ENCODE measurements at places on chromosomes 7 and 10.

DNA sequence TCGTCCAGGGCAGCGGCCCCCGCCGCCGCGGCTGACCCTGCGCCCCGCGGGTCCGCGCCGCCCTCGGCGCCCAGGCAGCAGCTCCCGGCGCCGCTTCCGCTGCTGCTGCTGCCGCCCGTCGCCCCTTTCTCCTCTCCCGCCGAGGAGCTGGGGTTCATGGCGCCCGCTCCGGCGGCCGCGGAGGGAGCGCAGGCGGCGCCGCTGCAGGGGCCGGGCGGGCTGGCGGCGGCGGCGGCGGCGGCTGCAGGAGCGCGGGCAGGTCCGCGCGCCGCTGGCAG is 286 bp downstream of the DGKI start:
- DNase-seq, result no peak

- no peak for DNase-seq
Observed at GRCh38 chr10:70424320-70424719, 17.2 kb downstream of the NODAL start.

GRCh38 chr7:43585562-43585961 is 2.7 kb downstream of the STK17A start:
- DNase-seq, result peak; percentile 78

DNA sequence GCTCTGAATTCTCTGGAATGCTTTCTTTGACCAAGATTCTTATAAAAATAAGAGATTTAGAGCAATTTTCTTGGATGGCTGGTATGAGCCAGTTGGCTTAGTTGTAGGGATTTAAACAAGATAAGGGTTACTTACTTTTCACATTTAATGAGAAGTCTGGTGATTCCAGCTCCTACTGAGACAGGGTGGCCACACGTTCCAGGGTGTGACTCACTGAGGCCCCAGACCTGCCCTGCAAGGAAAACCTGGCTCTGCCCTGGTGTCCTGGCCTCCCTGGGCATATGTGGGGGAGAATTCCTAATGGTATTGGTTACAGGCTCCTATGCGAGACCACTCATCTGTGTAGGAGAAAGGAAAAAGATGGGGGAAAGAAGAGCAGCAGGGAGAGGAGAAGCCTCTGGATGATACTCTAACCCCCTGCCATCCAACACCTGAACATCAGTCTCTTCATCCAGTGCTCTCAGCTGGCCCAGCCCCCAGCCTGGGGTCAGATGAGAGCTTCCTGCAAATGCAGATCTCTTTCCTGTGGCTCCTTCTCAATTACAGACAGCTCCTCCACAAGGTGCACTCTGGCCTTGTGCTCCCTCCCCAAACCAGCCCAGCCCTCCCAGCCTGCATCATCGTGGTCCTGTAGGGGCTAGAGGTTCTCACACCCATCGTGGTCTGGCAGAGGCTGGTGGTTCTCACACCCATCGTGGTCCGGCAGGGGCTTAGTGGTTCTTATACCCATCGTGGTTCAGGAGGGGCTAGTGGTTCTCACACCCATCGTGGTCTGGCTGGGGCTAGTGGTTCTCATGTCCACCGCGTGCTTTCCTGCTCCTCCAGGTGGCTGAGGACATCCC is 139.9 kb downstream of the EGFR start:
- DNase-seq, result peak; percentile 69

- DNase-seq, result no peak
Observed at GRCh38 chr7:155752756-155753445, 59.4 kb downstream of the SHH start.

DNA sequence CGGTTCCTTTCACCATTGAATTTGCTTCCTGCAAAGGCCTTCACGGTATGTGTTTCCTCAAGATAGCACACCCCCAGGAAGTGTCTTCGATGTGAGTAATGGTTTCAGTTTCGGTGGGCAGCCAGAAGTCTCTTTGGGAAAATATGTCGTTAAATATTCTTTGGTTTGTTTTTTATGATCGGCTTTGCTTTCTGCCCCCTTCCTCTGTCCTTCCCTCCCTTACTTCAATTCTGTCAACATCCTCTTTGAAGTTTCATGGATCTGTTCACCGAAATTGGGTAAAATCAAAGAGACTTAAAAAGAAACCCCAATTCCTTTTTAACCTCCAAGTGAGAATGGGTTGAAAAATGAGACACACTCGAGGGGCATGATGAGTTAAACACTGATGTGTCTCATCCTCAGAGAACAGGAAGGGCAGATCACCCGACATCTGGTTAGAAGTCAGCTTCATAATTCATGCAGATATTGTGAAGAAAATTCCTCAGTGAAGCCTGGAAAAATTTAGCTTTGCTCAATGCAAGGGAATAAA is 170.8 kb upstream of the HABP2 start:
- DNase-seq, result peak; percentile 57

DNA sequence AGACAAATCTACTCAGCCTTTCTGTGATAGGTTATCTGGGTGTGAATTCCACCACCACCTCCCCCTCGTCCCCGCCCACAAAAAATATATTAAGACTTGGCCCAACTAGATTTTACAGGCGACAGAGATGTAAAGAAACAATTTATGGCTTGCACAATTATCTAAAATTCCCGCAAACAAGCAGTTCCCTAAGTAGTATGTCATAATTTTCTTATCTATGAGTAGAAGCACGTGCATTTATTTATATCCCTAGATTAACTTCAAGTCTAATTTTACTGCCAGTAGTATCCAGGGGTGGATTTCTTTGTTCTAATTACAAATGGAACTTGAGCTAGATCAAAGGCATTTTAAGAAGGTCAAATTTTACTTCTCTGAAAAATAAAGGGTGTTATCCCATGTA is 1.7 kb downstream of the TSPAN12 start:
- no peak for DNase-seq

GRCh38 chr10:80617807-80618206 is 80.1 kb downstream of the SH2D4B start:
- no peak for DNase-seq

- DNase-seq, result peak; percentile 94
Observed at GRCh38 chr7:1197997-1198625, 34.6 kb upstream of the UNCX start.

- DNase-seq, result peak; percentile 87
Observed at GRCh38 chr10:77111611-77112550, 525.7 kb downstream of the KCNMA1 start.

DNA sequence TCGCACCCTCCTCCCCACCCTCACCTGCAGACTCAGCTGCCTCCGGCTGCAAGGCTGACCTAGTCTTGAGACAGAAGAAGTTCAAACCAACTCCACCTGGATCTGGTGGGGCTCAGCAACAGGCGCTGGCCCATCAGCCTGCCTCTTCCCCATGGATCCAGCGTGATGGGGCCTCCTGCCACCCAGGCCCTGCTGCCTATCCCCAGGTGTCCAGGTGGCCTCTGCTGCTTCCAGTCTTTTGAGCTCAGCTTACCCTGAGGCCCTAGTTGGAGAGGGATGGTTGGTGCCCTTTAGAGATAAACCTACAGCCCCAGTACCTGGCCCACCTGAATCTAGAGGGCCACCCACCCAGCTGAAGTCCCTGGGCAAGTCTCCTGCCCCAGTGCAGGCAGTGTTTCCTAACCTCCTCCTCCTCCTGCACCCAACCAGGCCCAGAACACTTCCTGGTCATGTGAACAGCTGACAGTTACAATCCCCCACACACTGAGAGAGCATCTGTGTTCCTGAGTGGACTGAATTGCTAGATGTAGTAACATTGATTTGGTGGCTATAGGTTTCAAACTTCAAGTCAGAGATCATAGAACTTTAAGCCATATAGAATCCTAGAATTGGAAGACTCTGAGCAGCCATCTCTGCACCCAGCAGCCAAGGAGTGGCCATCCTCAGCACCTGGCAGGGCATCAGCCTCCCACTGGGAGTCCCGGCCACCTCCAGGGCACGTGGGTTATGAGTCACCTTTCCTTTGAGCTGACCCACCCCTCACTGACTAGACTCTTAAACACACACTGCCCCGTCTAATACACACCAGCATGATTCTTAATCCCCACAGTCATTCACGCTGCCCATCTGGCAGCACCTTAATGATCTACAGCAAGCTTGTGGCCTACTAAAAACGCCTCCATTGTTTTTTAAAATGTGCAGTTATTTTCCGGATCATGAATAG is 51.9 kb downstream of the ALOX5 start:
- DNase-seq, result no peak

DNA sequence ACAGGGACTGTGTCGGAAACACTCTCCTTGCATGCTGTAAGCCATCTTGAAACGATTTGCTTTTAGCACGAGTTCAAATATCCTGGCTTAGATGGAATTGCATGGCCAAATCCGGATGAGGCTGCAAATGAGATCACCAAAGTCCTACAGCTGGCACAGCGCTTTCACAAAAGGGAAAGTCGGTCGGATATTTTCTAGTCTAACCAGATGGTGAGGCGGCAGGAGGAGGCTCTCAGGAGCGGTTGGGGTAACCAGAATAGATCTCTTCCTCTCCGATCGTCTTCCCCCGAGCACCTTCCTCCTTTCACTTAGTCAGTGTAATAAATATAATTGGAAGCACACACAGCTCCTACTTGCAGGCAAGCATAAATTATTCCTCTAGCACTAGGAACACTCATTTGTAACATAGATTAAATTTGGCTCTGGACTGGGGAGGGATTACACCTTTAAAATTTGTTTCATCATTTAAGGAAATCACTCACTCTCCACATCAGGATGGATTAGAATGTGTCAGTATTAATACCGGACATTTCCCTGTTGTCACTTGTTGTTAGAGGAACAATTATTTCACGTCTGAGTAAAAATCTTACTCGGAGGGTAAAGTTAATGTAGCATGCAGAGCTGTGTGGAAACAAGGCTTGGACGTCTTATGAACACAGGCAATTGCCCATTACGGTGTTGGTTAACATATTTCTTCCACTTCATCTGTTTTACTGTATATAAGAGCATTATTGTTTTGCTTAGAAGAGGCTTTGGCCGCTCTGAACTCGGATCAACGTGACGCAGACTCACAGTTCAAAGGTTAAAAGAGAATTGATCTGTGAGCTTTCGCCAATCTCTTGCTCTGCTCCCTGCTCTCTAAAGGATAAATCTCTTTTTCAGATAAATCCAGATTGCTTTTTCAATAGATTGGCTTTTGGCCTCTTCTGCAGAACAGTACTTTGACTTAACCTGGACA is 857.9 kb downstream of the TYW1 start:
- DNase-seq, result no peak

DNA sequence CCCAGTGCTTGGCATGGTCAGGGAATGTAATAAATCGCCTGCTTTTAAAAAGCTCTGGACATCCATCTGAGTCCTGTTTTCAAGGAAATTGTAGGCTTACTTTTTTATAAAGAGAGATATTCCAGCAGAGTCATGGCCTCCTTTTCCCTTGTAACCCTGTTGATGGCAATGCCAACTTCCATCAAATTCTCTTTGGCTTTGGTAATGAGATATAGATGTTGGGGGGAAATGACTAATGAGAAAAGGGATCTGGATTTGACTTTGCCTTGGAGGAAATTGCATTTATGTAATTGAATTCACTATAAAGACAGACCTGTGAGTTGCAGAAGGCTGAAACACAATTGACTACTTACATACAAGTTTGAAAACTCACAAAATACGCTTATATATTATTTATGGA is 347.5 kb downstream of the GPR158 start:
- DNase-seq, result no peak

DNA sequence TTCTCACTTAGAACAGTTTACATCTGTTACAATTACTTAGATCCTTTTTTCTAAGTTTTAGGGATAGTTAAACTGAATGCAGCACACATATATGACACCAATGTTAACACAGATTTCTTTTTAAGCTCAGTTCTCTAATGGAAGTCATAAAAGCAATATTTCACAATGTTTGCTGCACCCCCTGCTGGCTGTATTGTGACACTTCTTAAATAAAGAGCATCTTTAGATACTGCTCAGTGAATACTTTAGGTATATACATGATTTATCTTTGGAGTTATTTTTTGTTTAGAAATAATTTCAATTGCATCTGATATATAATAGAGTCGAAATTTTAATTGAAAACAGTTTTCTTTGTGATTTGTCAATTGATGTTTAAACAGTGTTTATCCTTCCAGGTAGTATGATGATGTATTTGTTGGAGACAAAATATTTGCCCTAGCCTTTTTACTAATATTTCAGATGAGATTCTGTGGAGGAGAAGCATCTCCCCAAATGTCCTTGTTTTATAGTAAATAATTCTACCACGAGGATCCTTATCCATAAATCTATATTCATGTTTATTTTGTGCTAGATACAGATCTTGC is 174.4 kb downstream of the ST7 start:
- DNase-seq, result peak; percentile 72

DNA sequence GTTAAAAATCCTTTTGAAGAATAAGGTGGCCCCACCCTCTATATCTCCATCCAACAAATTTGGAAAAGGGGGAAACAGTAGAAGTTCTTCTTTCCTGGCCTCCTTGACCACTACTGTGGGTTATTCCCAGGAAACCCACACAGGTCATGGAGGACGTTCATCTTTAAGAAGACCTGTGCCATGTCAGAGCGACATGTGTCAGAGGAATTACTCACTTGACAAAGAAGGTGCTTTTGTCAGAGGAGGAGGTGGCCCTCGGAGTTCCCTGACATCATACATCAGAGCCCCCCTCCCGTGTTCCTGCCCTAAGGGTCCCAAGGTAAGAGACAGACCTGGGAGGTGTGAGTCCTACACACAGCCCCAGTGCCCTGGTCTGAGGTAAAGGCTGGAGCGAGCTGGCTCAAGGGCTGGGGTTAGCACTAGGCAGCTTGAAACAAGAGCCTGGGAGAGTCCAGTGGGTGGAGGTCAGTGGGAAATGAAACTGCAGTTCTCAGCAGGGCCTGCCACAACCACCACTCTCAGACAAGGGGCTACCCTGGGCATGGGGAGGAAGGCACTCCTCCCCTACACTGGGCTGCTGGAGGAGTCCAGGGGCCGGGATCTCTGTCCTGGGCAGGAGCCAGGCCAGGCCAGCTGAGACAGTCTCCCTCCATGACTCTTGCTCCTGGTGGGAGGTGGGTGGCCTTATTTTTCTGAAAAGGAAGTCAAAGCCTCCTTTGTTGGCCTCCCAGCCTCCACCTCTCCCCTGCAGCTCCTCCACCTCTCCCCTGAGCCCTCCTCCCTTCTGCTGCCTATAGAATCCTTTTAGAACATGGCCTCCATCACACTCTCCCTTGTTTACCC is 21.8 kb upstream of the ZMIZ1 start:
- DNase-seq, result no peak

GRCh38 chr7:157444011-157444842 is 107.4 kb downstream of the DNAJB6 start:
- DNase-seq, result no peak

DNA sequence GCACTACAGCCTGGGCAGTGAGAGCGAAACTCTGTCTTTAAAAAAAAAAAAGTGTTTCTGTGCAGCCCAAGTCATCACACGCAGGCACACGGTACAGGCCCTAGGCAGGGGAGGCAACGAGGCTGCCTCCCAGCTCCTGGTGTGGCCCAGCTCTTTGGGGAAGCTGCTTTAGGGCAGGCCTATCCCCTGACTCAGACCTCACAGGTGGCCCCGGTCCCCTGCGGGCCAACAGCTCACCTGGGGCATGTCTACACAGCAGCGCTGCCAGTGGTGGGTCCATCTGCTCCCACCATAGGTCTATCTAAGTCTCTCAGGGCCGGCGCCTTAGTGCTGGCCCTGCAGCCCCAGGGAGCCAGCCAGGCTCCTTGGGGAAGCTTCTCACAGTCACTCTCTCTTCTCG is 31.4 kb downstream of the ZAN start:
- no peak for DNase-seq

- peak; percentile 25 for DNase-seq
Observed at GRCh38 chr7:123751821-123752220, 3.0 kb upstream of the WASL start.

- DNase-seq, result no peak
Observed at GRCh38 chr10:106189292-106189691, 975.2 kb downstream of the SORCS1 start.

GRCh38 chr7:111796671-111797070 is 234.4 kb upstream of the IMMP2L start:
- DNase-seq, result peak; percentile 4

GRCh38 chr10:28677888-28678686 is 766 bp downstream of the BAMBI start:
- DNase-seq, result peak; percentile 22

GRCh38 chr10:43322769-43323168 is 48.7 kb upstream of the FXYD4 start:
- DNase-seq, result peak; percentile 51
